ENCODE measurements at places on chromosomes 7 and 10. TPM values are rescaled to one million over a fixed set of nuclear protein-coding genes. Genes with fewer than 3 reads are reported as not detected.

The STAMBPL1 gene
- 30.6 TPM for total RNA-seq

The NUPR2 gene
- total RNA-seq = not detected

The DDX56 gene
- 125 TPM for total RNA-seq

The PRLHR gene
- not detected for total RNA-seq

The SPDYE16 gene
- total RNA-seq = not detected

The FGL2 gene
- not detected for total RNA-seq

The WNT8B gene
- not detected for total RNA-seq

The C10orf67 gene
- not detected for total RNA-seq

The CARD11 gene
- total RNA-seq = 1.5 TPM

Data from A549 treated with Mapracorat at 1 μM for 4 hours (cell line).